ENCODE measurements at places on chromosomes 2 and 18. TPM values are rescaled to one million over a fixed set of nuclear protein-coding genes. Genes with fewer than 3 reads are reported as not detected.

Gene DCTN1
- 110 TPM for total RNA-seq

Gene CYTIP
- 203 TPM for total RNA-seq

Gene CREG2
- total RNA-seq, result 0.45 TPM

Gene KIF1A
- total RNA-seq, result 0.41 TPM

Gene BCL11A
- total RNA-seq, result not detected

Gene AGXT
- total RNA-seq, result not detected

Gene KCNIP3
- total RNA-seq, result not detected

Gene DSC3
- not detected for total RNA-seq

Gene CNNM3
- 31.1 TPM for total RNA-seq

Gene RNASEH1
- 29.7 TPM for total RNA-seq

Gene KHK
- 12.2 TPM for total RNA-seq

Gene TSPYL6
- not detected for total RNA-seq

Gene GPBAR1
- total RNA-seq, result 0.86 TPM

Gene RBFA
- total RNA-seq, result 28.7 TPM

Gene FEV
- not detected for total RNA-seq

Gene AMER3
- not detected for total RNA-seq

Gene ANKRD30BL
- total RNA-seq, result not detected

Gene TOGARAM2
- 6.3 TPM for total RNA-seq

Gene ANKRD29
- 0.07 TPM for total RNA-seq

Gene ARHGAP15
- total RNA-seq, result 191 TPM

Gene IL36A
- not detected for total RNA-seq
